ENCODE measurements at places on chromosomes 13 and 19.

DNA sequence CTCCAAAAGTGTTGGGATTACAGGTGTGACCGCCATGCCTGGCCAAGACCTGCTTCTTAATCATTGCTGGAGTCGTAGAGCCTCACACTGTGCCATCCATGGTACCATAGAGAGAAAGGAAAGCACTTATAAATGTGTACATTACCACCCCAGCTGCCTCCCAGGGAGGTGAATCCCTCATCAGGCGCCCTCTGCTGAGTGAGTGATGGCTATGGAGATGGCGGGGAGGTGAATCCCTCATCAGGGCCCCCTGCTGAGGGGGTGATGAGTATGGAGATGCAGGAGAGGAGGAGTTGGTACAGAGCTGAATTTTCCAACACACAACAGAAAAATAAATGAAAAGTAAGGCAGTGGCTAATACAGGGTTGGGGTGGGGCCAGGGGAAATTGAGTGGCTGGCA, 263.4 kb downstream of the UQCRFS1 start:
- DNase-seq, result no peak

DNA sequence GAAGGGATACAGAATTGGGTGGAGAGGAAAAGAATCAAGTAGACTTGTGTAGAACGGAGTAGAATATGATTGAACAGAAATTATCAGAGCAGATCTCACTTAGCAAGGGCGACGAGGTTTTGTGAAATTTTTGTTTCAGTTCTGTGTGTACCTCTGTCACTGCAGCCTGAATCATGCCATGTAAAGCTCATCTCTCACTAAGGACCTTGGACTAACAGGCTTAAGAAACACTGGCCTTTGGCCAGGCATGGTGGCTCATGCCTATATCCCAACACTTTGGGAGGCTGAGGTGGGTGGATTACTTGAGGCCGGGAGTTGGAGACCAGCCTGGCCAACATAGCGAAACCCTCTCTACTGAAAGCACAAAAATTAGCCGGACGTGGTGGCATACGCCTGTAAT, 62.6 kb downstream of the MYH14 start:
- DNase-seq, result no peak

DNA sequence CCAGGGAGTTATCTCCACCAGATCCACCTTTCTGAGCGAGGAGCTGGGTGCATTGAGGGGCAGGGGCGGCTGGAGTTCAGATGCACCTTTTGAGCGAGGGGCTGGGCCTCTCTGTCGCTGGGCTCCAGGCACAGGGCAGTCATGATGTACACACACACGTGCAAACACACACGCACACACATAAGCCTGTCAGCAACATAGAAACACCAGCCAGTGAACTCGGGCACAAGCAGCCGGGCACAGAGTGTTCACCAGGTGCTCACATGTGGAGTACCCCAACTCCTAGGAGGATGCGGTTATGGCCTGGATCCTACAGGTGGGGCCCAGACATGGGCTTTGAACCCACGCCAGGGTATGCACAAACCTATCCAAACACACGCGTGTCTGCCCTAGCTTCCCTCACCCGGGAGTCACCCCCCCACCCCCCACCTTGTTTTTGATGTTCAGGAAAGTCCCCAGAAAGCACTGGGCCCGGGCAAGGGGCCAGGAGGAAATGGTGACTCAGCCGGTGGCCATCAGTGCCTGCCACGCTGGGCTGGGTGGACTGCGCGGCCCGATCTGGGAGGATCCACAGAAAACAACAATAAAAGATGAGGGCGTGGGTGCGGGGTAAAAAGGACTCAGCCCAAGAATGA, 13.3 kb downstream of the ARRDC2 start:
- no peak for DNase-seq

- no peak for DNase-seq
Measured at GRCh38 chr19:35767288-35768081, 7.9 kb upstream of the ARHGAP33 start.

All from NCI-H446 (cell line).